ENCODE measurements at places on chromosomes 3 and 15.

DNA sequence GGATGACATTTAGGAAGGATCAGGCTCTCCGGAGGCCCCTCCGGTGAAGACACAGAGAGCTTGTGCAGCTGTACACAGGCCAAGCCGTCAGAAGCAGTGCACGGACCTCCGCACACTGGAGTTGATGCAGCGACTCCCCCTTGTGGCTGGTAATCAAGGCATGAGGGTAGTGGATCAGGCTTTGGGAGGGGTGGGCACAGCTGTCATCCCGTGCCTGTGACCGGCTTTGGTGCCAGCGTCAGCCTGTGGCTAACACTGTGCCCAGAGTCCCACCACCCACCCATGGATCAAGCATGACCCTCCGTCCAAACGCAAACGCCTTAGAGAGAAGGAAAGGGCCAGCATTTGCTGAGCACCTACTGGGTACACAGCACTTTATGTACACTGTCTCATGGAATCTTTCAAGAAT, 8.2 kb upstream of the GRIP2 start:
- DNase-seq, result no peak

DNA sequence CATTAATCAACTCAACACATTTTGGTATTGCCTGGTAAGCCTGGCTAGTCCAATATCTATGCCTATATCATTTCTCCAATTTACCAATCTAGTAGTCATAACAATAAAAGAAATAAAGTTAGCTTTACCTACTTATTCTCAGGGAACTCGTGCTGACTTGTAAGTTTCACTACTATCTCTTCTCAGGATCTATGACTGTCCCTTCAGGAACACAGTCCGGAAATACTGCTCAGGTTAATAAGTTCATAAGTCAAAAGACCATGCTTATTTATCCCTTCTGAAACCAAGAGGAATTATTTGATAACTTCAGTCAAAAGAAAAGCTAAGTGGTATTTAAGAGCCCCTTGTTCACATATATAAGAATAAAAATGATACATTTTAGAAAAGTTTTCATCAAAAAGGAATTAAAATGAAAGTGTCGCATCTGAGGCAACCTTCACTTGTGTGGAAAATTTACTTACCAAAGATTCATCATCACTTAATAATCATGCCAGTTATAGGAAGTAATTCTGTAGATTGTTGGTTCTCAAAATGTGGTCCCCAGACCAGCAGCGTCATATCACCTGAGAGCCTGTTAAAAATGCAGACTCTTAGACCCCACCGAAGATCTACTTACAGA, 15.5 kb upstream of the THRB start:
- no peak for DNase-seq

DNA sequence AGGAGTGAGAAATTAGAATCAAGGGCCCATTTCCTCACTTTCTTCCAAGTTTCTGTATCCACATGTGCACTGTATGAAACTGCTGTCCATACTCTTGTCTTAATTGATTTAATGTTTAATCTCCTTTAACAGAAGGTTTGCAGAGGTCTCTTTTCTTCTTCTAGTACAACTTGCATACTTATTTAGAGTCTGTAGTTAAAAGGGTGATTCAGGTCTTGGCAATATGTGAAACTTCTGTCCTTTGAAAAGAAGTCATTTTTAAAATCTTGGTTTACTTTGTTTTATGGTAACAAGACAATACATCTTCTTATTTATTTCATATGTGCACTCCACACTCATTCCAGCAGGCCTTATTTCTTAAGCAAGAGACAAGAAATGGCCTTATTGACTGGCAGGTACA, 25.8 kb downstream of the TMEM45A start:
- DNase-seq, result no peak

DNA sequence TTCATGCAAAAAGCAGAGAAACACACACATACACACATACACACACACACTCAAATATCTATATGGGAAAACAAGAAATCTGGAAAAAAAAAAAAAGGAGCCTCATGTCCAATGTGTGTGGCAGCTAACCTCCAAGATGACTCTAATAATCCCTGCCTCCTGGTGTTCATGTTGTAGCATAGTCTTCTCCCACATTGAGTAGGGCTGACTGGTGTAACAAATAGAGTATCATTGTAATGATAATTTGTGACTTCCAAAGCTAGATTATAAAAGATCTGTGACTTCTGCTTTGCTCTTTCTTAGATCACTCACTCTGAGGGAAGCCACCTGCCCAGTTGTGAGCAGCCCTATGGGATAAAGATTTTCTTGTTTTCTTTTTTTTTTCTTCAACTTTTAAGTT, 130.9 kb upstream of the TNIK start:
- no peak for DNase-seq

- DNase-seq, result no peak
Measured at GRCh38 chr3:48716508-48716981, 476 bp downstream of the IP6K2 start.

DNA sequence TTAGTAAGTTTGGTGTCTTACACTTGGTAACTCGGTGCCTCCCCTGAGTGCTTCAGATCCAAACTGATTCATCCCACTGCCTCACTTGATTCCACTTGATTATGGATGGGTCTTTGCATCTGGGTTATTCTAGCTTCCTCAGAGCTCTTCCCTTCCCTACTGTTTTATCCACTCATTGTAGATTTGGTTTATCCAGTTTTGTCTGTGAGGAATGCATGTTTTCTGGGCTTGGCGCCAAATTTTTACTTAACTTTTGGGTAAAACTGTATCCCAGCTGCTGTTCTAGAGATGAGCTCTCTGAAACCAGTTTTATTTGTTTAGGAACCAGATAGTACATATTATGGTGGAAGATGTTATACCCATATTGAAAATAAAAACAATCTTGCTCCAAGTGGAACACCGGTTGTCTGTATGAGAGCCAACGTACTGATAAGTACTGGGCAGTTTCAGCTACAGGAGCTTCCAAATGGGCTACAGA, 20.9 kb downstream of the RAD54L2 start:
- no peak for DNase-seq

GRCh38 chr3:39501968-39502837, 34.7 kb downstream of the MOBP start:
- DNase-seq, result no peak

DNA sequence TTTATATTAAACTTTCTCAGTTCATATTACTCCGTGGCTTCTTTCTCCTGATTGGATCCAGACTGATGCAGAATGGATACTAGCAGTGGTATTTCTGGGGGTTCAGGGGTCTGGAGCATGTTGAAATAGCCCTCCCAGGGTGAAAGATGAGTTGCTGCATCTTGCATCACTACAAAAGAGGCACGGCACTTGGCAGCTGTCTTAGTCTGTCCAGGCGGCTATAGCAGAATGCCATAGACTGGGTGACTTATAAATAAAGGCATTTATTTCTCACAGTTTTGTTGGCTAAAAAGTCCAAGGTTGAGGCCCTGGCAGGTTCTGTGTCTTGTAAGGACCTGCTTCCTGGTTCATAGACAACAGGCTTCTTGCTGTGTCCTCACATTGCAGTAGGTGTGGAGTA, 660 bp upstream of the BCL2L10 start:
- DNase-seq, result no peak

- DNase-seq, result no peak
Measured at GRCh38 chr3:18446149-18446825, 21.1 kb upstream of the SATB1 start.

DNA sequence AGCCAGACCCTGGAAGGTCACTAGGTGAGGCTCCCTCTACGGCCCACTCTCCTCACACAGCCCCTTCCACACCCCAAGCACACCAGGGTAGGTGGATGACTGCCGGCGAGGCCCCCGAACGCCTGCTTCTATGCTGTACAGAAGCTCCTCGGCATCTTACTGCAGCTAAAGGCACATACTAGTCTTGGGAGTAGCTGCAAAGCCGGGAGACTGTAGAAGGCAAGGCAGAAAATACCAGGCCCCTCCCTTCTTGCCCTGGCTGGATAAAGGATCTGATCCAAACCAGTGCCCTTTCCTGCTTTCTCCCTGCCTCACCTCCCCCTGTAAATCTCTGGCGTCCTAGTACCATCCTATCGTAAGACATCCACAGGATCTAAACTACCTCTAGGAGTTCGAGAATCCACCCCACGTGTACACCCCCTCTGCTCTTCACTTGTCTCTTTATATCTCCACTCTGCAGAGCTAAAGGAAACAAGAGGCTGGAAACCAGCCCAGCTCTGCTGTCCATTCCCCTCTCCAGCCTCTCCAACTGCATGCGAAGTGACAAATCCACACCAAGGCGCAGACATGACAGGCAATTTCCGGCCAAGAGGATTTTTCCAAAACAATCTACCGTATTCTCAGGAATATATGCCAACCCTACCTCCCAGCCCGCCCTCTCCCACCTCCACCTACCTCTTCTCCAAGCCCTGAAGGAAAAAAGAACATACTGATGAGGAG, 11.8 kb downstream of the TNK2 start:
- DNase-seq, result no peak

- DNase-seq, result no peak
Measured at GRCh38 chr15:63815211-63815610, 18.5 kb downstream of the HERC1 start.

DNA sequence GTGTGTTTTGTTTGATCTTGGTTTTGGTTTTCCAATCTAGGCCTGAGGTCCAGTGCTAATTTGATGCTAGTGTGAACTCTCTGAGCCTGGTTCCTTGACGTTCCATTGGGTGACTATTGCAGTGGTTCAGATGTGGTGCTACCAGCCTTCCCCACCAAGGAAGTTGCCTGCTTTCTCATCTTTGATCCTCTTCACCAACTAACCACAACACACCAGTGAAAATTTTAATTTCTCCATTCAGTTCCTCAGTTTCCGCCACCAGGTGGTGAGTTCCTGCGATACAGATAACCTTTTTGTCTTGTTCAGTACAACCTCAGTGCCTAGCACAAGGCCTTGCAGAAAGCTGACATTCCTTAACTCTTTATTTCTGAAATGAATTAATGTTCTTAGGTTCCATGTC, 337.4 kb upstream of the TPRG1 start:
- DNase-seq, result no peak

GRCh38 chr3:124140746-124141145, 148.8 kb upstream of the ROPN1 start:
- DNase-seq, result no peak

DNA sequence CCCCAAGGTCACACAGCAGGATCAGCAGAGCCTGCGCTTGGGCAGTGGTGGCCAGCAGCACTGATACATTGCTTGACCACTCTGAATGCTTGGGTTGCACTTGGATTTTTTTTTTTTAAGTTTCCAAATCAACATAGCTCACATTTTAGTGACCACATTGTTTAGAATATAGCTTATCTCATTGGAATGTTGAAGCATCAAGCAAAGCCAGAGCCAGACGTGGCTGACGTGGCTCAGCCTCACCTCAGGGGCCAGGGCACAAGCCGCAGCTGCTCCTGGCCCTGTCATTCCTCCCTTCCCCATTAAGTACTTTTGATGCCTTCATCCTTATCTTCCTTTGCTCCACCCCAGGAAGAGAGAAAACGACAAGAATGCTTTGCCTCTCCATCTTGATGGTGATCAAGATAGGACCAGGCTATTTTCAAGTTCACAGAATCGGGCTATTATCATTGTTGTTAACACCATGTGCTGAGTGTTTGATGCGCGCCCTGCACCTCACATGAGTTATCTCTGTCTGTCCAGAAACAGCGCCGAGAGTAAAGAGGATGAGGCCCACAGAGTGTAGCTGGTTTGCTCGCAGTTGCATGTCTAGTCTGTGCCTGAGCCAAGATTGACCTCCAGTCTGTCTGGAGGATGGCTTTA, 75.8 kb downstream of the AAGAB start:
- DNase-seq, result no peak

- no peak for DNase-seq
Measured at GRCh38 chr3:113439606-113440005, 1.7 kb downstream of the CFAP44 start.

- no peak for DNase-seq
Measured at GRCh38 chr15:70259028-70259424, 161.3 kb upstream of the TLE3 start.

DNA sequence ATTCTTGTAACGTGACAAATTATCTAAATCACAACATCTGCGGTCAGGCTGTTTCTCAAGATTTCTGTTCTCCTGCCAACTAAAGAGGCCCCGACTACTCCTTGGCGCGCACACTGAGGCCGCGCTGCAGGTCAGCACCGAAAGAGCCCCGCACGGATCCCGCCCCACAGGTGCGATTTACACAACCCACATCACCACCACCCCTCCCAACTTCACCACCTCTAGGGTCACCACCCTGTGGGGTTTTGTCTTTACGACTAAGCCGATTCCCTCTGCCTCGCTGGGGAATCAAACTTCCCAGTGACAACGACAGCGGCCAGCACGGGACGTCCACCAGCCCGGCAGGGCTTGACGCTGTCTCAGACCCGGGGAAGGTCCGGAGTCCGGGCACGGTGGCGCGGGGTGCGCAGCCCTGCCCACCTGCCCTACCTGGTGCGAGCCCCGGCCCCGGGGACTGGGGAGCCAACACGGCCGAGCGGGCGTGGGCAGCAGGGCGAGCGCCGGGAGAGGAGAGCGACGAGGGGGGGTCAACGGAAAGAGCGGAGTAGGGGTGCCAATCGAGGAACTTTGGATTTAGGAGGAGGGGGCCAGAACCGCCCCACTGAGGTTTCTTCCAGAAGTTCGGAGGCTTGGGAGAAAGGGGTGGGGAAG, 764 bp downstream of the UACA start:
- DNase-seq, result no peak

- no peak for DNase-seq
Measured at GRCh38 chr3:66082679-66083078, 44.0 kb upstream of the MAGI1 start.

GRCh38 chr3:145118303-145118702, 1042.7 kb downstream of the PLOD2 start:
- DNase-seq, result no peak

DNA sequence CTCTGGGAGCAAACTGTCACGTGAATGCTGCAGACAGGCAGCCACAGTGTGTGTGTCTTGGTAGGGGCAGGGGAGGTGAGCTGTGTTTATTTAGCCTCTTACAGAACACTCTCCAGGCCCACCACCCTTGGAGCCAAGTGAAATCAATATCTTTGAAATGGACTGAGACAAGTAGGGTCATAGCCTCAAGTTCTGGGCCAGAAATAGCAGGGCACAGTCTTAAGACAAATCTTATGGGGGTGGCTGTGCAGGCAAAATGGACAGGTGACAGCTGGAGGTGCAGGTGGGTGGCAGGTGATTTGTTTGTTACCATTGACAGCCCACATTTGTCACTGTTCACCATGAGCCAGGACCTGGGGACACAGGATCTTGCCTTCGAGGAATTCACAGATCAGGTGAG, 93.6 kb upstream of the NMNAT3 start:
- no peak for DNase-seq

GRCh38 chr15:84582583-84583157, 18.1 kb upstream of the ZSCAN2 start:
- no peak for DNase-seq

- no peak for DNase-seq
Measured at GRCh38 chr3:70028361-70028760, 28.8 kb downstream of the SAMMSON start.

GRCh38 chr15:53843166-53843565, 83.7 kb upstream of the WDR72 start:
- DNase-seq, result no peak

GRCh38 chr3:63969876-63970275, 53.4 kb downstream of the PSMD6 start:
- no peak for DNase-seq

GRCh38 chr3:70770650-70771049, 458.2 kb upstream of the MDFIC2 start:
- no peak for DNase-seq

Data from activated naive CD4-positive, alpha-beta T cell (primary cell).